ENCODE measurements at places on chromosomes 7 and 10.

GRCh38 chr7:134180376-134180775 is 53.2 kb downstream of the LRGUK start:
- DNase-seq: no peak

GRCh38 chr7:37448011-37448635 is 541 bp downstream of the ELMO1 start:
- no peak for DNase-seq

DNA sequence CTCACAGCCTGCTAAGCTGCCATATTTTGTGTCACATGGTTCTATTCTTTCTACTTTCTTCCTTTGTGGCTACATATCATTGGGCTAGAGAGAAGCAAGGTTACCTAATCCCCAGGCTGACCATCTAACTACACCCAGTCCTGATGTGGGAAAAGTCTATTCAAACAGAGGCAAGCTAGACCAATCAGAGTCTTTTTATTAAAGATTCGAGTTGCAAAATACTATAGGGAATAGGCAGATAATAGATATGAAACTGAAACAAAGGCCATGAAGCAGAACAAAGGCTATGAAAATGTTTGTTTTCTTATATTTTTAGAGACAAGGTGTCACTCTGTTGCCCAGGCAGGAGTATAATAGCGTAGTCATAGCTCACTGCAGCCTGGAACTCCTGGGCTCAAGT is 36.7 kb downstream of the MTERF1 start:
- no peak for DNase-seq

GRCh38 chr7:75817116-75817515 is 3.5 kb upstream of the CCL24 start:
- DNase-seq: no peak

DNA sequence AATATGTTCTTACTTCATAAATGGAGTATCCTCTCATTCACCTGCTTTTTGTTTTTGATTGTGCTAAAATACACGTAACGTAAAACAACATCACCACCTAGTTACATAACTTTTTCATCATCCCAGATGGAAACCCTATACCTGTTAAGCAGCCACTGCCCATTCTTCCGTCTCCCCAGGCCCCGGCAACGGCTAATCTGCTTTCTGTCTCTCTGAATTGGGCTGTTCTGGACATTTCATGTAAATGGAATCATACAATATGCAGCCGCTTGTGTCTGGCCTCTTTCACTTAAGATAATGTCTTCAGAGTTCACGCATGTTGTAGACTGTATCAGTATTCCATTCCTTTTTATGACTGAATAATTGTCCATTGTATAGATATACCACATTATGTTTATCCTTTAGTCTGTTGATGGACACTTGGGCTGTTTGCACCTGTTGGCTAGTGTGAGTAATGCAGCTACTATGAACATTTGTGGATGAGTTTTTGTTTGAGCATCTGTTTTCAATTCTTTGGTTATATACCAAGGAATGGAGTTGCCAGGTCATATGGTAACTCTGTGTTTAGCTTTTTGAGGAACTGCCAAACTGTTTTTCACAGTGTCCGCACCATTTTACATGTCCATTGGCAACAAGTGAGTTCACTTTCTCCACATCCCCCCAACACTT is 14.1 kb upstream of the SUN1 start:
- DNase-seq: peak; percentile 83

DNA sequence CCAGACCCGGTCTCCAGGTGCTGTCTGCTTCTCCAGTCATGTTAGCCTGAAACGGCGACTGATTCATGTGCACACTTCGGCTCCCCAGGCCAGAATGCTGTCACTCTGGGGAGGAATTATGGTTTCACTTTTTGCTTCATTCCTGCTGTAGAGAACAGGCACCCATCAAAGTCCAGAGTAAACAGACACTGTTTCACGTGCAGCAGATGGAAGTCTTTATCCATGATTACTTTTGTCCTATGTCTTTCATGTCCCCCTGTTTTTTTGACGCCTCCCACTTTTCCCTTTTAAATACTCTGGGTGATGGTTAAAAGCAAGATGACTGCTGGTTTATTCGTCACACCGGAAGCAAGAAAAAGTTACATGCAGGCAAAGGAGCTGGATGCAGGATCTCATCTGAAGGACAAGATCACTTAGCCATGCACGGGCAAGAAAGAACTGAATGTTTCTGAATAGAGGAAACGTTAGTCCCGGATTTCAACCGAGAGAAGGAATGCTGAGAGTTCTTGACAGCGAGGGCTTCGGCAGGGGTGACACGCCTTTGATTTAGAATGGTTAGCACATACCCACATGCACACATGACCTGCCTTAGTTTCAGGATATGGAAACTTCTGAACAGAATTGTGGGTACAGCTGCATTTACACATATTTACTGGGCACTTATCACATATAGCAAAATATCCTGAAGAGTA is 250.0 kb upstream of the KLF6 start:
- peak; percentile 39 for DNase-seq

GRCh38 chr7:147774461-147774860 is 816.1 kb upstream of the C7orf33 start:
- DNase-seq: no peak

GRCh38 chr7:147478796-147479195 is 1111.8 kb upstream of the C7orf33 start:
- no peak for DNase-seq

- DNase-seq: peak; percentile 4
Observed at GRCh38 chr10:127576740-127577161, 27.6 kb downstream of the NPS start.

- DNase-seq: no peak
Observed at GRCh38 chr10:58998924-58999713, 177.3 kb upstream of the PHYHIPL start.

- DNase-seq: no peak
Observed at GRCh38 chr10:72316748-72317435, 37.8 kb downstream of the DNAJB12 start.

Data from iris pigment epithelial cell (primary cell).